ENCODE measurements at places on chromosomes 6 and 20.

DNA sequence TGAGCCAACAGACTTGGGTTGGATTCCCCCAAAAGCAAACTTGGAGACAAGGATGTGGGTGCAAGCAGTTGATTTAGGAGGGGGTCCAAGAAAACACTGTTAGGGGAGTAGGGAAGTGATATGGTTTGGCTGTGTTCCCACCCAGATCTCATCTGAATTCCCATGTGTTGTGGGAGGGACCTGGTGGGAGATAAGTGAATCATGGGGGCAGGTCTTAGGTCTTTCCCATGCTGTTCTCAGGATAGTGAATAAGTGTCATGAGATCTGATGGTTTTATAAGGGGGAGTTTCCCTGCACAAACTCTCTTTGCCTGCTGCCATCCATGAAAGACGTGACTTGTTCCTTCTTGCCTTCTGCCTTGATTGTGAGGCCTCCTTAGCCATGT, 542.6 kb downstream of the DHX35 start:
- DNase-seq, result no peak

DNA sequence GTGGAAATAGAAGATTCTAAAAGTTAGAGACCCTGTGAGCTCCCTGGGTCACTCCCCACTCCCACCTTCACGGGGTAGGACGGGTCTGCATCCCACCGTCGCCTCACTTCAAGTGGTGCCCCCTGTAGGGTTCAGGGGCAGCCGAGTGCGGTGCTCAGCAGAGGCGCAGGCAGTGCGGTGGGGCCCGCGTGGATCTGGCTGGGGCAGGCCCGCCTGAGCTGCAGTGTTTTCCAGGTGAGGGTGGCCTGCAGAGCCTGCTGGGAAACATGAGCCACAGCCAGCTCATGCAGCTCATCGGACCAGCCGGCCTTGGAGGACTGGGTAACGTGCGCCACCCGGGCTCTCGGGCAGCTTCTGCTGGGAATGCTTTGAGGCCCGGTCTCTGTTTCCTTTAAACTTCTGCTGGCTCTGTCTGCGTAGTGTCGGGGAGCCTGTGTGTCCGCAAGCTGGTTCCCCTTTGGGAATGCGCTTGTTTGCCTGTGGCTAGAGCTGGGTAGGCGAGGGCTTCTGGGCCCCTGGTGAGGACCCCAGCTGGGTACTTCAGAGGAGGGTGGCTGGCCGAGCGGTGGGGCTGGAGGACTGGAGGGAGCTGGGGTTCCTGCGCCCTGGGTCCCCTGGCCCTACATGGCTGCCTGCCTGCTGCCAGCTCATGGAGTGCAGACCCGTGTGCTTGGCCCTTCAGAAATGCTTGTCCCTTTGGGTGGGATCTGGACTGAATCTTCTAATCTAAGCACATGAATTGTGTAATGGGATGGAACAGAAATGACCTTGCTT, 3.8 kb downstream of the ADRM1 start:
- no peak for DNase-seq

DNA sequence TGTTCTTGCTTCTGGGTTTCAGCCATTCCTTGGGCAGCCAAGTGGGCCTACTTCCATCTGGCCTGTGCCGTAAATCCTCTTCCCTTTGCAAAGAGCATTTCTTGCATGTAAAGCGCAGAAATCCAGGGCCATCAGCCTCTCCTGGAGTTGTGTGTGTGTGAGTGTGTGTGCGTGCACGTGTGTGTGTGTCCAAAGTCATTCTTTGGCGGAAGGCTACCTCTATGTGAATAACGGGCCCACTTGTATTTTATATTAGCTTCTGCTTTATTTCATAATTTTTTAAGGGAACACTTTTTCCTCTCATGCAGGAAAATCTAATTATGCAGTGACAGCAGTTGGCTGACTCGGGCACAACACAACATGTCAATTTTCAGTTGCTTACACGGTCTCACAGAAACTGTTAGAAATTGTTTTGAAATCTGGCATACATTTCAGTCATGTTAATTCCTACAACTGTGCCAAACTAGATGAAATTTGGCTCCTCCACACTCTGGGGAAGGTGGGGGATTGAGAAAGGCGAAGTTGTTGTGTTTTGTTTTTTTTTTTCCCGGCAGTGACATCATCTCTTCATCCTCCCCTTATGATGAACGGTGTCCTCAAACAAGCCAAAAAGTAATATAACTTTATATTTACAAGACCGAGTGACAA, 223.7 kb upstream of the TSHZ2 start:
- no peak for DNase-seq

DNA sequence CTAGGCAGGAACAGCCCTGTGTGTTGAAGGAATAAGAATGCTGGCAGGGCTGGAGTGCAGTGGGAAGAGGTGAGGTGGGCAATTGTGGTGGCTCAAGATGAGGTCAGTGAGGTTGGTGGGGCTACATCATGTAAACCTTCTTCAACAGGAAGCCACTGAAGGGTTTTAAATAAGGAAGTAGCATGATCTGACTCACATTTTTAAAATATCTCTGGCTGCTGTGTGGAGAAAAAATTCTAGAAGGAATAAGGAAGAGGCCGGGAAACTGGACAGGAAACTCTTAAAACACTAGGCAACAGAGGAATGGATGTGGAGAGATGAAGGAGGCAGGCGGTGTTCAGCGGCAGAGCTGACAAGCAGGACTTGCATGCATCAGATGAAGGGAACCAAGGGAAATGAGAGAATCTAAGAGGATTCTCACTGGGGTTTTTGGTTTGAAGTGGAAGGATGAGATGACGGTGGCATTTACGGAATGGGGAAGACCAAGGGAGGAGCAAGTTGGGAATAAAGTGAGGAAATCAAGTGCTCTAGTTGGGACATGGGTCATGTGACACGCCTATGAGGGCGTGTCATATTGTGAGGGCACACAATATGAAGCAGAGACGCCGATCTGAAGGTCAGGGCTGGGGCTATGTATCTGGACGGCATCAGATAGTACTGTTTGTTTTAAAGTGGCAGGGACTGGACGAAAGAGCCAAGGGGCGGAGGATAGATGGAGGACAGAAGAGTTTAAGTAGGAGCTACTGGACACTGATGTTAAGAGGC, 18.2 kb downstream of the TMEM242 start:
- no peak for DNase-seq

DNA sequence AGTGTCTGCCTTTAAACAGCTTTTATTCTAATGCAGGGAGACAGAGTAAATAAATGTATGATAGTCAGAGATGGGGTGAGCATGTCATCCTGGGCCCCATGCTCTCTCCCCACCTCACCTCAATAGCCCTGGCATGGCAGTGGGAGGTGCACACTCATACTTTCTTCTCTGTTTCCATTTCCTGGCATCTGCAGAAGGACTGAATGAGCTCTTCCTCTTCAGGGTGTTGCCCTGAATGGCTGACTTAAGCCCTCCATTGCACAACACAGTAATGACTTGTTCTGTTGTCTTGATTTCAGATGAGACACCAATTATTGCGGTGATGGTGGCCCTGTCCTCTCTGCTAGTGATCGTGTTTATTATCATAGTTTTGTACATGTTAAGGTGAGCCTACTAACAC, 57.0 kb upstream of the GNRH2 start:
- DNase-seq, result peak; percentile 21

DNA sequence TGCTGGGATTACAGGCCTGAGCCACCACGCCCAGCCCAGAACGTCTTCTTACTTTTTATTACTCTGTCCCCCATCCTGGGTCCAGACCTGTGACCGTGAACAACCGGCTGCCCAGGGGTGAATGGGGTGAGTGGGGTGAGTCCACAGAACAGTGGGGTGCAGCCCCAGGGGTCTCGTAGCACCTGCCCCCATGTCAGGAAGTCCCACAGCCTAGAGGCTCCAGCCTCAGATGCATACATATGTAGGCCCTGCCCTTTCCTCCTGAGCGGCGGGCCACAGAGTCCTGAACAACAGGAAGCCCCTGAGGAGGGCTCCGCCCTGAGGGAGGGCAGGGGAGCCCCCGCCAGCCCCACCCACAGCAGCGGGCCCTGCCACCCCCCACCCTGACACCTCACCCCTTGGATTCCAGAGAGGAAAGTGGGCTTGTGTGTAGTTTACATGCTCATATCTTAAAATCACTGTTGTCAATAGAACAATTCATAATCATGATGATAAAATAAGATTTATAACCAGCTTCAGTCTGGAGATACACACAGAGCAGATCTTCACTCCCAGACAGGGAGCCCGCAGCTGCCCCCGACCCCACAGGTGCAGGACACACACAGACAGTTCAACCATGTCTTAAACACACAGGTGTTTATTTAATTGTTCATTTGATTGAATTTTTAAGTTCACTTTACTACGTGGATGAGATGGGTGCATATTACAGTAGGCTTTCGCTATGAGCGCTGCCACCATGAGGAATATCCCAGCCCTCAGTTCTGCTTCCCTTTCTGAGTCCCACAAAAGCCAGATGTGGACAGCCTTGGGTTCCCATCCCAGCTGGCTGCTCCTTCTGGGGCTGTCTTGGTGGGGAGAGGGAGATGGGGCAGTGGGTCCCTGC, 12.4 kb upstream of the GMEB2 start:
- DNase-seq, result peak; percentile 66

DNA sequence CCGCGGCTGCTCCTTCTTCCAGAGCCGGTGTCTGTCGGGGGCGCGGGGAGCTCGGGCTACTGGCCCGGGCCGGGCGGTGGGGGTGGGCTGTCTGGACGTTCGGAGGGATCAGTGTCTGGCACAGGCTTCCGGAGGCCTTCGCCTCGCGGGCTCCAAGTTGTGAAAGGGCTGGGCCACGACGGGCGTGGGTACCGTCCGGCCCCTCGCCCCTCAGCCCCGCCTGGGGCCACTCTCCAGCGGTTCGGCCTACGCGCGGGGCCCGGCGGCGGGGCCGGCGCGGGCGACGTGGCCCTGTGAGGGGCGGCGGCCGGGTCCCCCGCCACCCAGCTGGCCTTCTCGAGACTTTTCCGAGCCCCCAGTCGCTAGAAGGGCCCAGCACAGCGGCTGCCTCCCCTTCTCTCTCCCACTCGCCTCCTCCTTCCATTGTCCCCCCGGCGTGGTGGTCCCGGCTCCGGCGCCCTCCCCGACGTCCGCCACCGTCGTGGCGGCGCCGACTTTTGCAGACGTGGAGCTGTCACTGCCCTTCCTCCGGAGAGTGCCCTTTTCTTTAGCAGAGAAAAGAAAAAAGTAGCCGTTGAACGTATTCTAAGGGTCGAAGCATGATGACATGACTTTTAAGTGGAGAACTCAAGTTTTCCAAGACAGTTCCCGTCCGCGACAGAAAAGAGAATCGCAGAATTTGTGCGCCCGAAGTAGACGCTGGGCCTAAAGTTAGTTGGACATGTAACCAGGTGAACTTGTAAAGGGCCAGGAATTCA, 571 bp downstream of the ITCH start:
- no peak for DNase-seq

DNA sequence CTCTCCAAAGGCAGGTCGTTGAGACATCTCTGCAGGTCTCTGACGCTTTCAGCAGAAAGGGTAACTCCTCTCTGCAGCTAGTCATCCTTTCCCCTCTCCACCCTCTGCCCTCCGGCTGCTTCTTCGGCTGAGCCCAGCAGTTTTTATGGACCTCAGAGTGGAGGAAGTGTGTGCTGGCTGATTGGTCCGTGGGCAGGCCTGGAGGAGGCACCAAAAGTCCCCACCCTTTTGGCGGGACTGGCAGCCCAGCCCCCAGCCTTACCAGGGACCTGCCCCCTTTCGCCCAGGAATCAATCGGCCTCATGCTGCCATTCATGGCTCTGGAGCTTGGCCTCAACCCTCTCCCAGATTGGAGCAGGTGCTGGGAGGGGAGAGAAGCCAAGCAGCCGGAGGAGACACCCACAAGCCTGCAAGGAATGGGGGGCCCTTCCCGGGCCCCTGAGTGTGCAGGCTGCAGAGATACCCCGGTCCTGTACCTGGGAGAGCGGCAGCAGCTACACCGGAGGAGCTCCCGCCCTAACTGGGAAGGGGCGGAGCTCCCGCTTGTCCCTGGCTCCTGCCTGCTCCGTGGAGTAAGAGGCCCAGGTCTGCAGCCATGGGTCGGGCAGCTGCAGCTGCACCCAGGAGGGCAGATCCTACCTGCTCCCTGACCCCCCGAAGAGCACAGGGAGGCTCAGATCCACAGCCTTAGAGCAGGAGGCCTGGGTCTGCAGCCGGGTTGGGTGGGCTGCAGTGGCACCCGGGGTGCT, 170.3 kb upstream of the SOX4 start:
- no peak for DNase-seq

DNA sequence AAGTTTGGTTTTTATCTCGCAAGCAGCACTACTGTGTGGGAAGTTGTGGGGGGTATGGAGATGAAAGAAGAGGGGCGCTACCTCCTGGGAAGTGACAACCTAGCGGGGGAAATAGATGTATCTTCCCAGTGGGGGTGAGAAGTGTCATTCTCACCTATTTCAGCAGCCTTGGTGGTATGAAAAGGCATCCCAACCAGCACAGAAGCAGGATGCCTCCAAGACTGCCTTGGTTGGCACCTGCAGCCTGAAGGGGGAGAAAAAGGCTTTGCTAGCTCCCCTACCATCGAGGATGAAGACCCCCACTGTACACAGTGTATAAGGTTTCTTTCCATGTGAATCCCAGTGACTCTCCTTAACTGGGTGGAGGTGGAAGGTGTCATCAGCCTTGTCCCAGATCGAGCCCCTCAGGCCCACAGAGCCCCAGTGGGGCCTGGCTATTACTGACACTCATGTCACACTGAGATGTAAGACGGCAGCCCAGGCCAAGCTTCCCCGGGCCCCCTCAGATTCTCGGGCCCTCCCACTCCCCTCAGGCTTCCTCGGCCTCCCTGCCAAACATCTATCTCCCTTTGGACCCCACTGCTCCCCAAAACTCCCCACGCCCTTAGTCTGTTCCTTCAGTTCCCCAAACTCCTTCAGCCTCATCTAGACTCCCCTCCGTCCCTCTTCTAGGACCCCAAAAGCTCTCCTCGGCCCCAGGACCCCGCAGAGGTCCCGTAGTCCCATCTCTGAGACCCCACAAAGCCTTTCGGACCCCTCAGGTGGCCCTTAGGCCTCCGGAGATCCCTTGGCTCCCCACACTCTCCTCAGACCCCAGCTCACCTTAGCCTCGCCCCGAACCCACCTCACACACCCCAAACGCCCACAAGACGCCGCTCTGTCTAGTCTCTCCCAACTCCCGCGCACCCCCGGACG, 688 bp downstream of the COMMD7 start:
- DNase-seq, result no peak

GRCh38 chr6:48961781-48962415, 501.2 kb downstream of the MMUT start:
- no peak for DNase-seq

- DNase-seq, result no peak
Measured at GRCh38 chr20:45444050-45444449, 25.5 kb upstream of the WFDC2 start.

GRCh38 chr6:105909106-105909505, 177.0 kb upstream of the PRDM1 start:
- DNase-seq, result no peak

DNA sequence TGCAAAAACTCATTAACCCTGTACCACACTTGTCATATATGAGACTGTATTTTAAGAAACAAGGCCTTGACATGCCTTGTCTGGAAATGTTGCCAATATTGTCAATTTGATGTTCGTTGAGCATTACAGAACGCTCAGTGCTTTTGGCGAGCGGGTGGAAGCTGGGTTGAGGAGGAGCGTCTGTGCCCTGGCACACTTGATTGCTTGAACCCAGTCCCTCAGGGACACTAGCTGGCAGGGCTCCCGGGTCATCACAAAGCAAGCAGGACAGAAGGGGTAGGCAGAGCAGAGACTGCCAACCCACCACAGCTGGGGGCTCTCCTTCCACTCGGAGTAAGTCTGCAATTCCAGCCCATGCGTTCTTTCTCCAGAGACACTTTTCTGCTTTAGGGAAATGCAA, 286.3 kb downstream of the KHDC1L start:
- DNase-seq, result no peak

GRCh38 chr20:49283176-49283702, 5.4 kb upstream of the ZNFX1 start:
- no peak for DNase-seq

All from stimulated activated CD4-positive, alpha-beta T cell treated with anti-CD3 and anti-CD28 coated beads, Interleukin-4, amount 100 ng/mL, for 4 hours (primary cell).